Stimulated activated CD4-positive, alpha-beta T cell treated with anti-CD3 and anti-CD28 coated beads, Interleukin-4, amount 100 ng/mL, for 1 hour (primary cell): ENCODE measurements at places on chromosomes 2 and 18.

GRCh38 chr2:70087702-70088597 is 673 bp downstream of the PCBP1 start:
- peak; percentile 50 for DNase-seq

- DNase-seq: no peak
These were observed 214.0 kb downstream of the CYP26B1 start for GRCh38 chr2:71933467-71934319.

- no peak for DNase-seq
These were observed 47.9 kb downstream of the FRZB start for GRCh38 chr2:182818501-182818900.

DNA sequence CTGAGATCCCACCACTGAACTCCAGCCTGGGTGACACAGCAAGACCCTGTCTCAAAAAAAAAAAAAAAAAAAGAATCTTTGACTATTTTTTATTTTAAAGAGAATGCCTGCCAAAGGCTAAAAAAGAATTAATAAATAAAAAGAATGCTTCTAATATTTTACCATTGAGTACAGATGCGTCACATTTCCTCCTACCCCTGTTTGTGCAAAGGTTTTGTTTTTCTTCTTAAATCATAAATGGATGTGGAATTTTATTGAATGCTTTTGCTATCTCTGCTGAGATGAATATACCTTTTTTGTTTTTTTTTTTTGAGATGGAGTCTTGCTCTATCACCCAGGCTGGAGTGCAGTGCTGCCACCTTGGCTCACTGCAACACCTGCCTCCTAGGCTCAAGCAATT is 22.8 kb downstream of the CYBRD1 start:
- no peak for DNase-seq
